ENCODE measurements at places on chromosomes 1 and 21.

GRCh38 chr21:37006486-37007291 lies at the start of gene RIPPLY3:
Gene RIPPLY3 (plus strand): TSS chr21:37006702. CDS start chr21:37006773, 71 bp downstream.
- no peak for DNase-seq

GRCh38 chr1:177800400-177801088 lies 169.3 kb downstream of the SEC16B start:
- no peak for DNase-seq

DNA sequence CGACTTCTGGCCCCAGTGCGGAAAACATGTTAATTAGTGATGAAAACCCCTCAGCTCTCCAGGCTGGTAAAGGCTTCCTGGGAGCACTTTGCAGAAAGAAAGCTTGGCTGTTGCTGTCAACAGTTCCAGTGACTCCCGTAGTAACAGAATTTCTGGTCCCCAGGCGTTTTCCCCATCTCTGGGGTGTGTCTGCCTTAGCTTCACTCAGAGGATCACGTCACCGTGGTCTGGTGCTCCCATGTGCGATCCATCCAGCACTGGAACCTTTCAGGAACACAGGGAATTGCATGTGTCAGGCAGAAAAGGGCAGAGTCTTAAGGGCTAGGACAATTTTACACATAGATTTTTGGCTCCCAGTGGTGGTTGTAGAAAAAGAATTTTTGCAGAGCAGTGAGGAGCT lies 470.4 kb upstream of the USP24 start:
- DNase-seq: no peak

DNA sequence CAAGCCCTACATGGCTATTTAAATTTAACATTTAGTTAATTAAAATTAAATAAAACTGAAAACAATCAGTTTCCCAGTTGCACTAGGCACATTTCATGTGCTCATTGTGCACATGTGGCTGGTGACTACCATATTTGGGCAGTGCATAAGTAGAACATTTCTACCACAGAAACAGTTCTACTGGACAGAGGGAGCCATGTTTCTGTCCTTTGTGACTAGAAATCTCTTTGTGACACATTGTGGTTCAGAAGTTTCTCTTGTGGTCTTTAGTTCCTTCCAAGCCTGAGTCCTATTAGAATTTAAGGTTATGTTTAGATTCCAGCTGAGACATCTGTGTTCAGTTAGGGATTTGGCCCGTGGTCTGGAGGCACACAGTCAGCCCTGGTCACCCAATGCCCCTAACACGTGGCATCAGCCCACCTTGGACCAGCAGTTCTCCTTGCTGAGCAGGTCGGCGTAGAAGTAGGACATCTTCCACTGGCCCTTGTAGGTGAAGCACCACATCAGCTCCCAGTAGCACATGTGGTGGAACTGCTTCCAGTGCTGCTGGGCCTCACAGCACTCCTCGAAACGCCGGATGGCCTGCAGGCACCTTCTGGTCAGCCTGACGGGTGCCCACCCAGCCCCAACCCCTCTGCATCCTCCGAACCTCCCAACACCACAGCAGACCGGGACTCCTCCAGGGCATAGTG lies 29.1 kb downstream of the TTC39A start:
- DNase-seq: no peak

DNA sequence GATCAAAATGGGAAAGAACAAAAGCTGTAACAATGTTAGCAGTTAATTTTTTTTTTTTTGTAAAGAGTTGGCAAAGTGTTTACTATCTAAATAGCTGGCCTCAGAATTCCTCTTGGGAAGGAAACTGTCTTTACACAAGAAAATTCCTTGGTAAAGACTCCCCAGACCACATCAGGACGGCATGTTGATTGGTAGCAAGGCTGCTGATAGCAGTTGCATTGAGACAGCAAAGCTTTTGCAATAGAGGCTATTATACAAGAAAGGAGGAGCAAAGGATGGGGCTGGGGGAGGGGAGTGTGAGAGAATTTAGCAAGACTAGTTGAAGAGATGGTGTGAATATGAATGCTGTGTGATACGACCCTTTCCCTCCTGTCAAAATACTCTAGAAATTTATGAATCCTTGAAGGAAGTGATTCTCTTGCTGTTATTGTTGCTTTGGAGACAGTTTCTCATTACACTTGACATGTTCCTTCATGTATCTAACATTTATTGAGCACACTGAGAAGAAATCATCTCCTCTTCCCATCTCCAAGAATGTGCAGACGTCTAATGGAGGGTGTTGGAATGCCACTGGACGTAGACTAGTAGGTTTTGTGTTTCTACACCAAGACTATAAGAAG lies 355.6 kb downstream of the SIPA1L2 start:
- no peak for DNase-seq

DNA sequence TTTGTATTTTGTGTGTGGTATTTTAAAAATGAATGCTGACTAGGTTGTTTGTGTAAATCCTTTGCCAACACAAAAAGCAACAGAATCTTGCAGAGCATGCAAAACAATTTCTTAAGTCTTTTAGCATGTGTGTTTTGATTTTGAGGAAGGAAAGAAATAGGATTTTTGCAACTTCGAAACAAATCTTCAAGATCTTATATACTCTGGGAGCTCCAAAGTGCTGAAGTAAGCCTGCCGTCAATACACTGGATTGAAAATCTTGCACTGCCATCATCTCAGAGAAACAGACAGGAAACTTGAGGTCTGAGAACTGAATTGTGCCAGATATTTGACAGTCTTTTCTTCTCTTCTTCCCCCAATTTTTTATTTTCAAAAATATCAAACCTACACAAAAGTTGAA lies 29.3 kb upstream of the DISP1 start:
- DNase-seq: no peak

DNA sequence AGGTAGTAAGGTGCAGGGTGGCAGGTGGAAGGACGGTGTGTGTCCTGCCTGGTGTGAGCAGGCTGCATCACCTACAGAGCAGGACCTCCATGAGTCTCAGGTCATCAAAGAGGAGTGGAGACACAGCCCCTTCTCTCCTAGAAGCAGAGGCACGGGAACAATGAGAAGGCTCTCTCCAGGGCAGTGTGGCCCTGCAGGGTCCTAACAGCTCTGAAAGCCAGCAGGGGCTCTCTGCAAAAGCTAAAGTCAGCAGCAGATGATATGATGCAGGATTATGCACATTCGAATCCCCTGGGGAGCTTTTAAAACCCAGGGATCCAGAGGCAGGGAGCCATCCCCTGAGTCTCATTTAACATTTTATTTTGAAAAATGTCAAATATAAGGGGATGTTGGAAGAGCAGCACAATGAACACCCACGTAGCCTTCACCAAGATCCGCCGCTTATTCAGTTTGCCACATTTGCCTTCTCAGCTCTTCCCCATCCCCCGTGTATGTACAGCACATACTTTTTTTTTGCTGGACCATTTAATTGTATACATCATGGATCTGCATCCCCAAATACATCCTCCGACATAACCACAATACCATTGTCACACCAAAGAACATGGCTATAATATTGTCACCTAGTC lies 88.1 kb downstream of the CNIH3 start:
- no peak for DNase-seq

- DNase-seq: no peak
Measured at GRCh38 chr1:229285440-229285839, 14.5 kb downstream of the RAB4A start.

GRCh38 chr1:111538343-111539025 lies 35.1 kb upstream of the ADORA3 start:
- DNase-seq: no peak

- DNase-seq: no peak
Measured at GRCh38 chr1:153344718-153345025, 4.0 kb downstream of the PGLYRP4 start.

DNA sequence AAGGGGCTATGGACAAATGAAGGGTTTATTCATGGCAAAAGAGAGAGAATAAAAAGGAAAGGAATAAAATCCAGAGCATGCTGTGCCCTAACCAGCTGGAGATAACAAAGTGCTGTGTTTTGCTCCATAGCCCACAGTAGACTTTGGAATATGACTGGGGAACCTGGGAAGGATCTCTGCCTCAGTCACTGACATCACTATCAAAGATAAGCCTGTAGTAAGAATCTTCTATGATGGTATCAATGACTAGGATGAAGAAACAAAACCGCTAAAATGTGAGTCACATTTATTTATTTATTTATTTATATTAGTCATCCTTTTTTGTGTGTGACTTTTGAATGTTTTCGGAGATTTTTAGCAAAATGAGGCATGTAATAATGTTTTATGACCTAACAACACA lies 56.3 kb downstream of the NVL start:
- DNase-seq: no peak

DNA sequence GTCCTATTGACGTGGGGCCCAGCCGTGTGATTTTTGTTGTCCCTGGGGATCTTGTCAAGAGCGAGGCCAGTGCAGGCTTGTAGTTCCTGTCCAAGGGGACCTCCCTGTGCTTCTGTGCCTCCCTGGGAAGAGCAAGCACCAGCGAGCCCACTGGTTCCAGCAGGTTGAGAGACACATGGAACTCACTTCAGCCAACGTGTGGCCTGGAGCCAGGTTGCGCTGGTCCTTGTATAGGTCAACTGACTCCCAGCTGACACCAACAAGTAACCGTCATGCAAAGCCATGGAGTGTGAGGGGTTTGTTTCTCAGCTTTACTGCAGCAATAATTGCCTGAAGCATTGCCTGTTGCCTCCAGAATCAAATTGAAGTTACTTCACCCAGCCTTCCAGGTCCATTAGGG lies 63.0 kb downstream of the DISP3 start:
- DNase-seq: no peak

DNA sequence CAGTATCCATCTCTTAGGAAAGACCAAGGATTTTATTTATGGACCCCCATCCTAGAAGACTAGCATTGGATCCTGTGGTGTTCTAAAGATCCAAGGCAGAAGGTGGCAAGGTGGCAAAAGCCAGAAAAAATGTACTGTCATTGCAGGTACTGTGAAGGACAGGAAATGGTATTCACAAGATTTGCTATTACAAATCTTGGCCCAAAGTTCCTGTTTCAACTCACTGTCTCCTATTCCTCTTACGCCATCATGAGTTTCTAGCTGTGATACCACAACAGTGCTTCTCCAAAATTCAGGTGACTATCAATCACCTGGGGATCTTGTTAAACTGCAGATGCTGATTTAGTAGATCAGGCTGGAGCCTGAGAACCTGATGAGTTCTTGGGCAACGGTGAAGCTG lies 21.4 kb downstream of the ACP6 start:
- DNase-seq: peak; percentile 31

GRCh38 chr1:212930986-212931678 lies 19.2 kb upstream of the VASH2 start:
- DNase-seq: peak; percentile 16

DNA sequence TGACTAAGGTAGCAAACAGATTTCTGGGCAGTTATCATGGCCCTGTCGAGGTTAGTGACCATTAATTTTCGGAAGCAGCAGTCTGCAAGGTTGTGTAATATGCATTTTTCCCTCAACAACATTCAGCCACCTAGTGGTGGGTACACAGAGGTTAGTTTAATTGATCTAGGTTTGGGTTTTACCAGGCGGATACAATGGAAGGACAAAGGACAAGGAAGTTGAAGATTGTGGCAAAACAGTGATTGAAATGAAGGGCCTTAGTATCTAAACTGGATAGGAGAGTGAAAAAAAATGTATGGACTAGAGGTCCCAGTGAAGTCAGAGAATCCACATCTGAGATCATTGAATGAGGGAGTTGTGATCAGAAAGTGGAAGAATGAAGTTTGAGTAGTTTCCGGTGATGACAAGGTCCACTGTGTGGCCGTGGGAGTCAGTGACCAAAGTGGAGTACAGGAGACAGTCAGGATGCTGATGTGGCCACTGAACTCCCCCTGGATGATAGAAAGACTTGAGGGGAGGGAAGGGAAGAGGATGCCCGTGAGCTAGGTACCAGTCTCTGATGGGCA lies 2.8 kb downstream of the ARMH1 start:
- DNase-seq: peak; percentile 35

GRCh38 chr1:79283451-79283850 lies 276.9 kb upstream of the ADGRL4 start:
- no peak for DNase-seq

- DNase-seq: no peak
Measured at GRCh38 chr1:227273557-227273956, 44.7 kb downstream of the CDC42BPA start.

DNA sequence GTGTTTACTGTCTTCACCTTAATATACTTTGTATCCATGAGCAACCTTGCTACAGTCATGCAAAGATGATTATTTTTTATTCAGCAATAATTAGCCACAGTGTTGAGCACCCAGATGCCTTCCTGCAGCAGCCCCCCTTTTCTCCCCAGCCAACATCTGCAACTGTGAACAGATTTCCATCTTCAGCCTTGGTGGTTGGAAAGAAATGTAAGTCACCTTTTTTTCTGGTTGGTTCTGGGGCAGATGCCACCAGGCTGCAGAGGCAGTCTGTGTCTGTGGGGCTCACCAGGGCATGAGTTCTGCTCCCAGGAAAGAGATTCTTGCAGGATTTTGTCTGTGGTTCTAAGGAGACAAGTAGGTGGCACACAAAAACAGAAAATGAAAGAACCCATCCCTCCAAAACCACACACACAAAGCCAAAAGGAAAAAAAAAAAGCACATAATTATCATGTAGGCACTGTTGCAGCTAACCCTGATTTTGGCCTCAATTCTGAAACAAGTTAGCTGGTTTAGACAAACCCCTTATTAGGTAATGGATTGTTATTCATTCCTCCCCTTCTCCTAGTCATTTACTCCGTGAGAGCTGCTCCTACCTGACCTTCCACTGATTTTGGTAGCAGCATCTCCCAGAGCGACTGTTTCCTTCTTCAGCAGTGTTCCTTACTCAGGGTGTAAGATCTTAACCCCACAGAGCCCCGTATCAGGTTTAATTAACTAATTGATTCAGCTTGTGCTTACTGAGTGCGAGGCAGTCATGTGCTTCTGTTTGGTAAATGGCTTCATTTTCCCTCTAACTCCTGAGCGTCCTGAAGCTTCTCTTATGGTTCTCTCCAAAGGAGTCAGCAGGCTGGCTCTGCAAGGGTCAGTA lies 36.5 kb downstream of the GALNT2 start:
- peak; percentile 74 for DNase-seq

GRCh38 chr1:39732730-39733129 lies 6.0 kb upstream of the PPIE start:
- no peak for DNase-seq

DNA sequence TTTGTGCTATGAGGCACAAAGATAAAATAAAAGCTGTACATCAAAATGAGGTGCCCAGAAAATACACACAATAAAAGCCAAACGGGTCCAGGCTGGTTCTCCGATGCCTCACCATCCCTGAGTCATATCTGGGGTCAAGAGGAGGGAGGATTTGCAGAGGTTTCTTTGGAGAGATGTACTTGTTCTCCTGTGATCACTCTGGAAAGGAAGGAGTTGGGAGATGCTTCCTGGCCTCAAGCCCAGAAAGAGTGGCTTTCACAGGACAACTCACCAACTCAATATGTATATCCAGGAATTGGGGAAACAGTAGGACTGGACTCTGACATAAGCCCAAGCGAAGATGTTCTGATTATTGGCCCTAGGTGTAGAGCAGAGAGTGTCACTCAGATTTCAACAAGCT lies 51.9 kb downstream of the DIPK1A start:
- no peak for DNase-seq

- DNase-seq: no peak
Measured at GRCh38 chr1:180402551-180402950, 99.8 kb downstream of the ACBD6 start.

- no peak for DNase-seq
Measured at GRCh38 chr1:156359249-156359648, 9.8 kb upstream of the RHBG start.

- DNase-seq: no peak
Measured at GRCh38 chr1:42822800-42823392, 5.7 kb upstream of the SVBP start.

All from activated CD4-positive, alpha-beta T cell treated with anti-CD3 and anti-CD28 coated beads, Interleukin-10, Interleukin-2, amounts not matched to agents 100 ng/mL and 50 ng/mL, durations not matched to agents 16 hours and 8 hours (primary cell).